A549 treated with Hydrocortisone at 1 μM for 4 hours (cell line): ENCODE measurements at places on chromosomes 2 and 18. TPM values are rescaled to one million over a fixed set of nuclear protein-coding genes. Genes with fewer than 3 reads are reported as not detected.

Gene SCN2A
- 0.02 to 0.03 TPM in 2 of 5 replicates, not detected in the others for total RNA-seq

Gene RAD51AP2
- total RNA-seq = not detected in 5 replicates

Gene CABLES1
- total RNA-seq = 14.3 to 17.6 TPM (median 15.3 TPM) in 5 replicates

Gene FBXO36
- 0.87 to 1.7 TPM (median 1.4 TPM) in 5 replicates for total RNA-seq

Gene GCG
- total RNA-seq = not detected in 5 replicates

Gene SMAD2
- total RNA-seq = 51.4 to 77.6 TPM (median 62.5 TPM) in 5 replicates

Gene ANO7
- 1.7 to 2.3 TPM (median 2.1 TPM) in 5 replicates for total RNA-seq

Gene CROCC2
- total RNA-seq = not detected in 5 replicates
